Urothelium cell line (cell line): ENCODE measurements at places on chromosomes 5 and 9.

DNA sequence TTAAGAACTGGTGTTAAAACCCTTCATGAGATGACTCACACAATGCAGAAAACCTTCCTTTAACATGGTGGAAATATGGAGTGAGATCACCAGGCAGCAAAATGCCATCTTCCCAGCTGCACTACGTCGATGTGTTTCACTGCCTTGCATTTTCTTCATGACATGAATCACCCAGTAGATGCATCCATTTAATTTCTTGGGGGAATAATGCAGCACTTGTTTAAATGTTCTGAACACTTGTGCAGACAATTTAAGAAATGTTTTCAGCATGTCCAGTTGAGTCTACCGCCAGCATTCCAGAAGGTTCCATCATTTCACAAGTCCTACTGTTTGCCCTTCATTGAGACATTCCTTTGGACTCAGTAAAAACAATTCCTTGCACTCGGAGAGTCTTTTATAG is 81.6 kb downstream of the ADAMTS16 start:
- DNase-seq = peak; percentile 54

GRCh38 chr5:10533226-10533625 is 30.6 kb upstream of the ANKRD33B start:
- no peak for DNase-seq

GRCh38 chr9:85715587-85715986 is 26.2 kb downstream of the AGTPBP1 start:
- DNase-seq = no peak

GRCh38 chr5:634191-634590 is 22.1 kb downstream of the CEP72 start:
- DNase-seq = no peak

DNA sequence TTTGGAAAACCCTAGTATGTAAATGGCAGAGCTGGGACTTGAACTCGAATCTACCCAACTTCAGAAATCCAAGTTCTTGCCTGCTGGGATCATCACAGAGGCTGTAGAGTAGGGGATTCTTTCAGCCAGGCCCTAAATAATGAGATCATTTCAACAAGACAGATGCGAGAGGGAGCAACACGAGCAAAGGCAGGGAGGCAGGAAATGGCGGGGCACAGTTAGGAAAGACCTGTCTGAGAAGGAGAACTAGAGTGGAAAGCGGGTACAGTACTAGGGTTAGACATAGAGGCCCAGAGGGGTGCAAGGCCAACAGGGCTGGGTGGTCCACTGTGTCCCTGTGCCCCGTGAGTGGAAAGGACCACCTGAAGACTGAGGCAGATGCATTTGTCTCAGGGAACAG is 46.1 kb downstream of the MVB12B start:
- DNase-seq = no peak

DNA sequence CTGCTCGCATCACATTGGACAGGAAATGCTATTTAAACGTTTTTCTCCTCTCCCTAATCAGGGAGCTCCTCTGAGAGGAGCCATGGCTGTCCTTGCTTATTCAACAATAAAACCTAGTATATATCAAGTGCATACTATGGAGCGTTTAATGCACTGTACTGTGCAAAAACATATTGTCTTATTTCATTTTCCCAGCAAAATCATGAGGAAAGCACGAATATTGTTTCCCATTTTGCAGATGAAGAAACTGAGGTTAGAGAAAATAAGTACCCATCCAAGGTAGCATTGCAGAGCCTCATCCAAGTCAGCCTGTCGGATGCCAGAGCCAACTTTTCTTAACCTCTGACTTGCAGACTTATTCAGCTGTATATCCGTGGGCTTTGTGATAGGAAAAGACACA is 7.6 kb upstream of the EBF1 start:
- DNase-seq = no peak

DNA sequence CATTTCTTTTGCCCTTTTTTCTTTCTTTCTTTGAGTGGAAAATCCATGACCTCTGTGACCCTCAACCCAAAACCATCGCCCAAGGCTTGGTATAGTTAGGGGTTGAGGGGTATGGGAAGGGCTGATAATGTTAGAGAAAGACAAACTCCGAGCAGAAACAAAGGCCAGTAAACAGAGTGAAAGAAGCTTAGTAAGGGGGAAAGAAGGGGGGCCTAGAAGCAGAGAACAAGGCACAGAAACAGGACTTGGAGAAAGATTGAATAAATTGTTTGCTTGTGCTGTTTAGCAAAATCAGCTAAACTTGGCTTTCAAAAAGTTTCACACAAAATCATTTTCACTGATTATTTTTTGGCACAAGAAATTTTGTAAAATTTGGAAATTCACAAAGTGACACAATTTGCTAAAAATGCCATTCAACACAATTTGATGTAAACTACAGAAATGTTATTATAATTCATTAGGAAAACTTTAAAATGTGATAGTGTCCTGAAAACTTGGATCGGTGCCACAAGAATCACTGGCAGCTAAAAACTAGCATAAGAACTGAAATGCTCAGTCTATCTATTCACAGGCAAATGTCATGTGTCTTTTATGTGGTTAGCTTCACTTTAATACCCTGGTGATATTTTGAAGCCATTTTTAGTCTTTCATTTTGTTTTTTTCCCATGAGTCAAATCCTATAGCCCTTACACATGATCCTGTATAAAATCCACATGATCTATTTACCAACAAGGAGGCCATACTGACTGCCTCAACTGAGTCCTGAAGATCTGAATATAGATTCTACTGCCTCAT is 276.4 kb downstream of the NR2F1-AS1 start:
- DNase-seq = no peak

- DNase-seq = no peak
Measured at GRCh38 chr9:35666549-35666948, 1.6 kb upstream of the ARHGEF39 start.

GRCh38 chr5:139416651-139417050 is 12.8 kb upstream of the SPATA24 start:
- no peak for DNase-seq

DNA sequence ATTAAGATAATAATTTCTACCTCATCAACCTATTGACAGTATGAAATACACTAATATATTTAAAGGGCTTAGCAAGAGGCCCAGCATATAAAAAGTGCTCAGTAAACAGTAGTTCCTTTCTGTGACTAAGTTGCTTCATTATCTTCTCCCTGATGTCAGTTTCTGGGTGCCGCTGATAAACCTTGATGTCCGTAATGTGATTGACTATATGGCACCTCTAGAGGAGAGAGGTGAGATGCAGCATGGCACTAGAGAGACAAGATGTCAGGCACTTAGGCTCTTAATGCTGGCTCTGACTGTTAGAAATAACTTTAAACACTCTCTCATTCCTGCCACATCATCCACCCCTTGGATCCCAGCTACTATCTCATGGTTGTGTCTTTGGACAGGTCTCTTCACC is 455.9 kb upstream of the KLF4 start:
- DNase-seq = no peak

- DNase-seq = no peak
Measured at GRCh38 chr5:145218019-145218418, 617.1 kb downstream of the PRELID2 start.

DNA sequence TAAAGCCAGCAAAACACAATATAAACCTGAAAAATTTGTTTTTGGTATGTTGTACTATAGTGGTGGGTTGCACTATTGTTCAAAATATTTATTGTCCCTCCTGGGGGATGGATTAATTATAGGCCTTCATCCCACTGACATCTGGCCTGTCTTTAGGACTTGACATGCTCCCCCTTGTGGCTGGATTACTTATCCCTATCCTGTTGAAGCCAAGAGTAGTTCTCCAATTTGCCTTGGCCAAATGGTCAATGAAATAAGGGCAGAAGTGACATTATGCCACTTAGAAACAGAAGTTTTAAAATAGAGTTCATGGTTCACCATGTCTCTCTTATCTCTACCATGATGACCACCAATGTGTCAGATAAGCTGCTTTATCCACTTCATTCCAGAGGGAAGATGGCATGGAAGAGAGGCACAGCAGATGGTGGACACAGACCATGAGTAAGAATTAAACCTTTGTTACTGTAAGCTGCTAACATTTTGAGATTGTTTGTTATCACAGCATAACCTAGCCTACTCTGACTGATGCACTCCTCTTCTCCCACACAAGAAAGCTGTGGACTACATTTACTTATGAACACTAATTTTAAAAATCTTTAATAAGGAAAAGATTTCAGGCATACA is 29.2 kb upstream of the ARHGEF28 start:
- peak; percentile 32 for DNase-seq

GRCh38 chr5:1884678-1885403 is 2.1 kb upstream of the IRX4 start:
- DNase-seq = no peak

- DNase-seq = no peak
Measured at GRCh38 chr5:40124367-40124766, 555.3 kb upstream of the PTGER4 start.

DNA sequence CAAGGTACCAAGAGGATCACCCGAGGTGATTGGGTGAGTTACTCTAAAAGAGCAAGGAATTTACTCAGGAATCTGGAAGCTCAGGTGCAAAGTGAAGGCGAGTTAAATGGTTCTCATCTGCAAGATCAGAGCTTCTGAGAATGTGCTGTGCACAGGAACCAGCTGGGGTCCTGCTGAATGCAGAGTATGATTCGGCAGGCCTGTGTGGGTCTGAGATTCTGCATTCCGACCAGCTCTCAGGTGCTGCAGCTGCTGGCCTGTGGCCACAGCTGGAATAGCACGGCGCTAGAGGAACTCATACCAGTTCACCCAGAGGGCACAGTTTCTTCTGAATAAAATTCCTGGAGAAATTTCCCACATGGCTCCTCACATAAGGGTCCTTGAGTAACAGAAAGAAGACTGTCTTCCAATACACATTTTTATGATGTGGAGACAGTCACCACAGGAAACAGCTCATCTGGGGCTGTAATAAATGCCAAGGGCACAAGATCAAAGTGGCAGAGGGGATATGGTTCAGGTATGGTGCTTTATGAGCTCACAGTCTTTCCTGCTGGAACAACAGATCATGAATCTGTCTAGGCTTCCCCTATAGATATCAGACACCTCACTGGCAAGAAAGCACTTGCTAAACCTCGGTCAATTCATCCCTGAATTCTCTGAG is 83.9 kb downstream of the PTPN3 start:
- DNase-seq = no peak

GRCh38 chr9:124370896-124371582 is 44.2 kb downstream of the PSMB7 start:
- DNase-seq = no peak

GRCh38 chr9:95940265-95940664 is 64.8 kb downstream of the ERCC6L2 start:
- DNase-seq = no peak

- no peak for DNase-seq
Measured at GRCh38 chr9:68966496-68966944, 47.4 kb downstream of the PRKACG start.

DNA sequence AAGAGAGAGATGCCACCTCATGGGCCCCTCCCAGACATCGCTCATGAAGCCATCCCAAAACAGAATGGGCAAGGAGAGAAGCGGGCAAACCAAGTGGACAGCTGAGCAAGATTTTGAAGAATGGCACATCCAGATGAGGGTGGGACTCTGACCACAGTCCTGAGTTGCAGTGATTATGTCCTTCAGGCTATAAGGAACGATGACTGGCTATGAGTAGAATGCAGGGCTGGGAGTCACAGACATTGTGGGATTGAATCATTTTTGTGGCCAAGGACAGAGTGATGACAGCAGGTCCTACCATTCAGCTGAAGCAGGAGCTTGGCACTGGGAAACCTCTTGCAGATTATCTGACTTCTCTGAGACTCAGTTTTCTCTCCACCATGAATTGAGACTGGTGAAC is 245.7 kb upstream of the SLC30A5 start:
- no peak for DNase-seq

GRCh38 chr5:155729684-155730059 is 597.3 kb upstream of the SGCD start:
- peak; percentile 37 for DNase-seq

DNA sequence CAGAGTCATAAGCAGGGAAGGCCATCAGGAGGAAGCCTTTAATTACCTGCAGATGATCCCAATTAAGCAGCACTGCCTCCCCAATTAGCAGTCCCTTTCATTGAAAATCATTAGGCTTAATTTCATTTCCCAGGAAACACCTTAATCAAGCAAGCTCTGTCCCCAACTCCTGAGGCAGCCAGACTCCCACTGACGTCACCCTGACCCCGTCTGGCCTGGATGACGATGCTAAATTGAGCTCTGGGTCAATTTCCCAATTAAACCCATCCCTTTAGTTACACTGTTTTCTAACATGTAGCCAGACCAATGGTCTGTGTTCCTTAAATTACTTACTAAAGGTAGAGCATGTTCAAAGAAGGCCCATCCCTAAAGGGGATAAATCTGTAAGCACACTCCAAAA is 84.0 kb upstream of the SPOCK1 start:
- DNase-seq = no peak

DNA sequence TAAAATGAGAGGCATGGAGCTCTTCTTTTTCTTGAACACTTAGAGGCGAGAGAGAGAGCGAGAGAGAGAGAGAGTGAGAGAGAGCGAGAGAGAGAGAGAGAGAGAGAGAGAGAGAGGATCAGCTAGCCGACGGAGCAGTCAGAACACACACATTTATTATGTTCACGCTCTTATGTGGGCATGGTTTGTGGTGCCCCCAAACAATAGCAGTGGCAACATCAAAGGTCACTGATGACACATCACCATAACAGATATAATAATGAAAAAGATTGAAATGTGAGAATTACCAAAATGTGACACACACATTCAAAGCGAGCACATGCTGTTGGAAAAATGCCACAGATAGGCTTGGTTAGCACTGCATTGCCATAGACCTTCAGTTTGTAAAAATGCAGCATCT is 116.1 kb downstream of the KDM4C start:
- DNase-seq = no peak

DNA sequence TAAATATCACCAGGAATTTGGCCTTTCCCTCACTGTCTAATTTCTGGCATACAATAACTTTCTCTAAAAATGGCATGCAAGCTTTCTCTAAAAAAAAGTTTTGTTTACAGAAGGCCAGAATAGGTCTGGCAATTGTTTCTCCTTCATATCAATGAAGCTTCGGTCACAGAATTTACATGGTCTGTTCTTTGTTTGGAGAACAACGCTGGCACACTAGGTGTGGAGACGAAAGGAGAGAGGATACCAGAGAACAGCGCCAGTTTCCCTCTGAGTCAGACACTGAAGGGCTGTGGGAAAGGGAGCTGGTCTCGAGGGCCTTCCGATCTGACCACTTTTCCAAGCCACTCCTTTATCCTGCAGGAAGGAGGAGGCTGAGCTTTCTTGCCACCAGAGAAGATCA is 60.1 kb upstream of the ITGA1 start:
- peak; percentile 56 for DNase-seq

GRCh38 chr5:160496784-160497183 is 75.1 kb downstream of the PTTG1 start:
- no peak for DNase-seq

- DNase-seq = no peak
Measured at GRCh38 chr5:59617186-59617771, 276.2 kb downstream of the PDE4D start.

GRCh38 chr5:107373549-107374263 is 297.0 kb downstream of the EFNA5 start:
- no peak for DNase-seq

DNA sequence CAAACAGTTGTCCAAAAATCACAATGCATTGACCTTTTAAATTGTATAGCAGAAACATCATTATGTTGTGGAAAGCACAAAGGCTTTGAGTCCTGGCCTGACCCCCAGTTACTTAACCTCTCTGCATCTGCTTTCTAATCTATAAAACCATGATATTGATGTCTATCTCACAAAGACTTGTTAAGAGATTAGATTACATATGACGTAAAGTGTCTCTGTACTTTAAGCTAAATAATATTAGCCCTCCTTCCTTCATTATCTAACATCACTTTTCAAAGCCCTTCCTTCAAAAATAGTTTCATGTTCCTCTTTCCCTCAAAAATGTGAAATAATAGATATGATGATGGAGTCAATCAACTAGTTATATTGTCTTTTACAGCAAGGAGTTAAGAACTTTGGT is 3.4 kb downstream of the ADAMTS6 start:
- no peak for DNase-seq
